Smooth muscle cell of the brain vasculature (primary cell): ENCODE measurements at places on chromosomes 7 and 10.

- no peak for DNase-seq
Measured at GRCh38 chr10:21858455-21858854, 145.1 kb downstream of the DNAJC1 start.

DNA sequence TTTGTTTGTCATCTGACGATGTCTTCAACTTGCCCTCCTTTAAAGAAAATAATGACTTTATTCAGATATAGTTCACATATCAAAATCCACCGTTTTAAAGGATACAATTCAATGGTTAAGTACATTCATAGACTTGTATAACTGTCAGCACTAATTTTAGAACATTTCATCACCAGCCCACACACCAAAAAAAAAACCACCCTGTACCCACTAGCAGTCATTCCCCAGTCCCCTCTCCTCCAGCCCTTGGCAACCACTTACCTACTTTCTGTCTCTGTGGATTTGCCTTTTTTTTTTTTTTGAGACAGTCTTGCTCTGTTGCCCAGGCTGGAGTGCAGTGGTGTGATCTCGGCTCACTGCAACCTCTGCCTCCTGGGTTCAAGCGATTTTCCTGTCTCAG lies 5.3 kb upstream of the HILPDA start:
- no peak for DNase-seq

DNA sequence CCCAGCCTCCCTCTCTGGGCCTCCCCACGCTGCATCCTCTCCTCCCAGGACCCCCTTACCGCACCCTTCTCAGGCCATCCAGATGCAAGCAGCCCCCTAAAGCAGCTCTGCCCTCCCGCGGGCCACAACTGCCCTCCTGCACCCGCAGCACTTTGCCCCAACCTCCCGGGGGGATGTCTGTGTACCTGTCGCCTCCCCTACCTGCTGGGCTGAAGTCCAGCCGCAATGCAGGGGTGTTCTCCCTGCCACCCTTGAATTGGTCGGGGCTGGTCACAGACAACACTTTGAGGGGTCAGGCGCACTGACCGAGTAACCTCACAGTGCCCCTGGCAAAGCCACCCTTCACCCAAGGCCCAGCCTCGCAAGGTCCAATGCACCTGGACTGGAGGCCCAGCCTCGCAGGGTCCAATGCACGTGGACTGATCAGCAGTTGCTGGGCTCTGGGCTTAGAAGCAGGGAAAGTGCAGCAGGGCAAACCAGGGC lies 8.3 kb upstream of the CALML5 start:
- DNase-seq: no peak

- DNase-seq: no peak
Measured at GRCh38 chr7:42714356-42714755, 197.5 kb downstream of the C7orf25 start.

- DNase-seq: no peak
Measured at GRCh38 chr7:92205987-92206386, 27.0 kb upstream of the LRRD1 start.

- no peak for DNase-seq
Measured at GRCh38 chr7:47992446-47992845, 13.0 kb upstream of the HUS1 start.

GRCh38 chr10:104441329-104442000 lies 87.8 kb downstream of the CFAP58 start:
- DNase-seq: peak; percentile 62

DNA sequence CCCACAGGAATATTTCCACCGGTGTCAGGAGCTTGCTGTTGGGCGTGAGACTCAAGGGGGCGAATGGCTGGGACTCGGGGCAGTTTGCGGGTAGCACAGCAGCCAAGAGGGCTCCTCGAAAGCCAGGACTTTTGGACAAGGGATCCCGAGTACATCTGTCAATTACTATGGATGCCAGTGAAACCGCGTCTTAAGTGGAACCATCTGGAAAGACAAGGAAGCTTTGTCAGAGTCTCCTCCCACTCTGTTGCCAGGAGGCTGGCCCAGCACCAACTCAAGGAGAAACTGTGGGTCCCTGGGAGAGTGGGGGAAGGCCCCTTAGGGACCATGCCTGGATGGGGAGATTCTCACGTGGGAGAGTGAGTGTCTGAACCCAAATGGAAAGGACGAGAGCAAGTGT lies 57.1 kb downstream of the C10orf143 start:
- DNase-seq: no peak

GRCh38 chr10:69769395-69769992 lies 32.2 kb upstream of the COL13A1 start:
- peak; percentile 75 for DNase-seq

GRCh38 chr10:87546971-87547413 lies 42.3 kb downstream of the MINPP1 start:
- no peak for DNase-seq

DNA sequence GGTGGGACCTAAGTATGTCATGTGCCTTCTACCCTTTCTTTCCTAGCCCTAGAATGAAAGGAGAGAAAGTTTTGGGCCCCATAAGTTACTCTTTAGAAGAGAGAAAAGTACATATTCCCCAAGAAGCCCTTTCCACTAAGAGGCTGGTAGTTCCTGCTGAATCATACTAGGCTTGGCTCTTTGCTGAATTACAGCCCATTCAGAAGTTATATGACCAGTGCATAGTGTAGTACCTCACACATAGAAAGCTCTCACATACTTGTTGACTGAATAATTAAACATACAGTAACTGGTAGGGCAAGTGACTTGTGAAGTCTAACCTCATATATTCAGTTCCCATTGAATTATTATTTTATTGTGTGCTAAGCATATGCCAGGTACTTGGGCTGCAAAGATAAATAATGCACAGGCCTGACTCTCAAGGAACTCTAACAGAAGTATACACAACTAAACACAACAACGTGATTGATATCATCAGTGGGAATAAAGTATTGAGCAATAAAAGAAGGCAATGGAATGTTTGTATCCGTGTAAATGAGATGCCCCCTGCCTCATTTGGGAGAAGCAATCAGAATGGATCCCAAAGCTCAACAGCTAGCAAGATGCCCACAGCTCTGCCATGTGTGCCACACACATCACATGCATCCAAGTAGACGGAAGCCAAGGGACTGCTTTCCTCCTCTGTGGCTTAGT lies 38.9 kb upstream of the UBN2 start:
- DNase-seq: no peak

GRCh38 chr10:59709395-59710125 lies at the start of gene SLC16A9:
SLC16A9 (minus strand) TSS chr10:59709850; CDS start chr10:59684291, 25,559 bp downstream.
- DNase-seq: no peak

DNA sequence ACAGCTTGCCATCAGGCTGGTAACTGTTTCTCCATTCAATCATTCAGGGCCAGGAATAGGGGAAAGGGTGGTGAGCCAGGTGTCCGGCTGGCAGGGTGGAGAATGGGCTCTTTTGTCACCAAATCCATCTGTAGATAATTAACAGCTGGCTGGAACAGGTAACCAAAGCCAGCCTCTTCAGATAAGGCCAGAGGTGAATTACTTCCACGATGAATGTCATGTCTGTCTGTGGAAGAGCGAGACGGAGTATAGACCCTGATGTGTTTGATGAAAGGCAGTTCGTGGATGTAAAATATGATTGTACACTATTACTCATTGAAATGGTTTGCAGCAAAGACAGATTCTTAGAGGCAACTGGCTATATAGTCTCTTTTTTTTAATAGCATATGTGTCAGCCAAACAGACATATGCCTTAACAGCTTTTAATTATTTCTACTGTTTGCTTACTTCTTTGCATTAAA lies 149.8 kb downstream of the KLF6 start:
- DNase-seq: no peak

GRCh38 chr7:1592299-1592871 lies 22.6 kb upstream of the PSMG3 start:
- DNase-seq: no peak

GRCh38 chr10:96118604-96119450 lies 11.3 kb upstream of the ZNF518A start:
- DNase-seq: no peak

DNA sequence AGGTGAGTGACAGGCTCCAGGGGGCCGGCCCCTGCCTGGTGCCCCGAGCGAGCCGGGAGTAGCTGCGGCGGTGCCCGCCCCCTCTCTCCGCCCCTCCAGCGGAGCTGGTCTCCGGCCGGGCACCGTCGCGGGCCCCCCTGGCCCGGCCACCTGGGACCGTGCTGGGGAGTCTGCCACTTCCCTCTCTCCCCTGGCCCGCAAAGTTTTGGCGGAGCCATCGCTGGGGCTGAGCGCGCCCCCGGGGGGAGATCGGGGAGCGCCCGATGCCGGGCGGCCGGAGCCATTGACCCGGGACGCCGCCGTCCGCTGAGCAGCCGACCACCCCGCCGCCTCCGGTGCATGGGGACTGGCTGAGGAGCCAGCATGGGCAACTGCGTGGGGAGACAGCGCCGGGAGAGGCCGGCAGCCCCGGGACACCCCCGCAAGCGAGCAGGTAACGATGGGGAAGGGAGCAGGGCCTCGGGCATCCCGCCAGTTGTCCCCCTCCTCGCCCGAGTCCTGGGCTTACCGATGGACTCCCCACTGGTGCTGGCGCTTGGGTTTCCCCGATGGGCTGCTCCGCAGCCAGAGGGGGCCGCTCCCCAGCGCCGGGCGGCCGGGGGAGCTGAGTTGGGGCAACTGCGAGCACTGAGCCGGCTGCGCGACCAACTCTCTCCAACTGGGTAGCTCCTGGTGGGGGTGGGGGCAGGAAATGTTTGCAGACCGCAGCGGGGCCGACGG lies at the start of gene UBTD1:
Gene UBTD1 (plus strand): TSS at position 84 of the 720 bp plus-strand sequence. CDS start 280 bp downstream, at position 364.
- no peak for DNase-seq

DNA sequence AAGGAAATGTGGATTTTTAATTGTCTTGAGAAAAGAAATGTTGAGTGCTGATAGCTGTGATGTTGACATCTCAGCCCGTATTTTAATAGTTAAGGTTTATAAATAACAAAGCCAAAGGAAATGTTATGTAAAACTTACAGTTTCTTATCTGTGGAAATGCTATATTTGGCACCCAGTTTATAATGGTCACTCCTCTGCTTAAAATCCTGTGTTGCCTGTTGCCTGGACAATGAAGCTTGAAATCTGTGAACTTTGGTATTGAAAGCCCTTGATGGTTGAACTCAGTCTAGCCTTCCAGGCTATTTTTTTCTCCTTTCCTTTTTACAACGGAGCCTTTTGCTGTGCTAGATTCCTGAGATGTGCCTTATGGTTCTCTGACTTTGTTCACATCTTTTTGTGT lies 46.5 kb downstream of the MCU start:
- no peak for DNase-seq

GRCh38 chr7:24847754-24848153 lies 90.5 kb upstream of the GSDME start:
- no peak for DNase-seq

DNA sequence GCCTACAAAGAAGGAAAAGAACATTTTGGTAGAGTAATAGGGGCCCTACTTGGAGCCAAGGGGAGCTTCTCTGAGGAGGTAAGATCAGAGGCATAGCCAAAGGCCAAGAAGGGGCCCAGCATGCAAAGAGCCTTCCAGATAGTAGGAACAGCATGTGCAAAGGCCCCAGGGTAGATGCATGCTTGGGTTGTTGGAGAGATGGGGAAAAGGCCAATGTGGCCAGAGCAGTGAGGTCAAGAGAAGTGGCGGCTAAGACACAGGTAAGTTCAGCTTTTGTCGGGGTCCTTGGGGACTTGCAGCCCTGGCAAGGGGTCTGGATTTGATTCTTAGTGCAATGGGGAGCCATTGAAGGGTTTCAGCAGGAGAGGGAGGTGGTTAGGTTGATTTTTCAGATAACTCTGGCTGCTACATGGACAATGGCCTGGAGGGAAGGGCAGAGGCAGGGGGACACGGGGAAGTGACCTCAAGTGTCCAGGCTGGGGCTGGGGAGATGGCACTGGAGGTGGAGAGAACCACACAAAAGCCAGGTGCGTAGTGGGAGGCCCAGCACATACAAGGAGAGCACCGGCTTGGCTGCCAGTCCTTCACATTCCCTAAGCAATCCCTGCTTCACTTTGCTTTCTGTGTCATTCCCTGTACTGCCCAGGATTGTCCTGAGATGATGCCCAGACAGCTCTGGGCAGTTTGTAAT lies 16.5 kb downstream of the GRID1 start:
- DNase-seq: no peak

DNA sequence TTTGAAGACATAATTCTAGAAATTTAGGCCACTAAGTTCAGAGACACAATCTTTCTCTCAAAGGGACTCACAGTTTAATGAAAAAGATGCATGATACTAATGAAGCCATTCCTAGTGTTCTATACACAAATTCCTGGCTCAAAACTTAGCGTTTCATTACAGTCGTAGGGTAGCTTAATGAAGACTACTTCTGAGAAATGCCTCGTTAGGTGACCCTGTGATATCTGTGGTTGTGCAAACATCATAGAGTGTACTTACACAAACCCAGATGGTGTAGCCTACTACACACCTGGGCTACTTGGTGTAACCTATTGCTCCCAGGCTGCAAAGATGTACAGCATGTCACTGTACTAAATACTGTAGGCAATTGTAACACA lies 488 bp upstream of the CHCHD3 start:
- no peak for DNase-seq

- no peak for DNase-seq
Measured at GRCh38 chr7:127759945-127760421, 108.0 kb downstream of the SND1 start.
